Stimulated activated CD8-positive, alpha-beta memory T cell treated with anti-CD3 and anti-CD28 coated beads, Interleukin-15, amount 100 ng/mL, for 48 hours (primary cell): ENCODE measurements at places on chromosomes 2 and 18.

- DNase-seq, result no peak
These were observed 104.7 kb upstream of the CNGA3 start for GRCh38 chr2:98241592-98241991.

- no peak for DNase-seq
These were observed 110.6 kb downstream of the MYCN start for GRCh38 chr2:16050908-16051489.

DNA sequence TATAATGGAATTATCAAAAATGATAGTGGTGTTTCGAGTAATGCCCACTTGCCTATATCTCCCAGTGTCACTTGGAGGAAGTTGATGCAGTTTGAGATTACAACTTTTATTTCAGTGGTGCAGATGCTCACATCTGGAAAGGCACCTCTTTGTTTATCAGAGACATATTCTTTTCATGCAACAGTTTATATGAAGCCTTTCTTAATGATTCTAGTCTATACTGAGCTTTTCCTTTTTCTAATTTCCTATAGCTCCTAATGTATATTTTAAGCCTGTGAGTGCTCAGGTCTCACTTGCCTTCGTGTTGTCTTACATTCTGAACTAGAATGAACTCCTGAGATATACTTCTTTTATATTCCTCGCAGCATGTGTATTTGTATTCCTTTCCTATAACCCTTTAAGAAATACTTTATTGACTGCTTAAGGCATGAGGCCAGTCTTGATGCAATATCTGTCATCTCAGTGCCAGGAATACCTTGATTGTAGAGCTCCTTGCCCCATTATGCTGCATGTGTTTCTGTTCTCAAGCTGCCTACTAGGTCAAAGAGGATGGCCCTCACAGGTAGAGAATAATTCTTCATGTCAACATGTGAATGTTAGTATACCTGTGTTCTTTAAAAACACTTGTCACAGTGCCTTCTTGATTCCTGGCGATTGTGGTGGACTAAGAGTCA, 52.6 kb downstream of the VRK2 start:
- no peak for DNase-seq

- DNase-seq, result no peak
These were observed 73.6 kb downstream of the ST6GAL2 start for GRCh38 chr2:106812383-106812782.

DNA sequence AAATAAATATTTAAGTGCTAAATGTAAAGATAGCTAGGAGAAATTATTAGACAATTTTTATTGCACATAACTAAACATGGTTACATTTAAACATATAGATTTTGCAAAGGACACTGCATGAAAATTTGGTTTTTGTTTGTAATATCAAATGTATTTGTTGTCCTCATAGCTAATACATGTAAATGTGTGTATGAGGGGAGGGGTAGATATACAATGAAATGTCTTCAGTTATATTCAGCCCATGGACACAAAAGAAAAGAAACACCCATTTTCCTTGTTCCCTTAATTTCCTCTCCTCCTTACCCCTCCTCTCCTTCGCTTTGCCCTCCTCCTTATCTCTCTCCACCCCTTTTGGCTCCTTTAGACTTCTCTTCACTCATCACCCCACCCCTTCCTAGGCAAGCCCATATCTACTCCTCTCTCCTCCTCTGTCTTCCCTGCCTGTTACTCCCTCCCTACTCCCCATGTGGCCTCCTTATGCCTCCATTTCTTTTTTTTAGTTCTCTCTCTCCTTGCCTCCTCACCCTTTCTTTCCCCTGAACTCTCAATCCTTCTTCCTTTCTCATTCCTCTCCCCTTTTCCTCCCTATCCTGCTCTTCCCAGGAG, 1.4 kb downstream of the COL3A1 start:
- no peak for DNase-seq

DNA sequence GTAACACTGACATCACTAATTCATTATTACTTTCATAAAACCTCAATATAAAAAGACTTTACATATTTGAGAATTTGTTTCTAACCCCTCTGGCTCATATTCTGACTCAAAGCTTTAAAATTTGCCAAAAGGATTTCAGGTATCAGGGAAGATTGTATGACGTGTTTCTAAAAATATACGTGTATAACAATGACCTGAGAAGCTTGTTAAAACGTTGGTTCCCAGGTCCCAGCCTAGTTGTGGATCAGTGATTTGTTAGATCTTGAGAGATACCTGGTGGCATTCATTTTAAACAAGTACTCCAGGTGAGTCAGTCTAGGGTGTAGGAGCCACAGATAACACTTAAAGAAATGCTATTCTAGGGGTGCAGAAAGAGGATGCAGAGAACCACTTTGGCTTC, 1096.8 kb upstream of the NXPH2 start:
- no peak for DNase-seq

GRCh38 chr2:143254110-143254509, 124.9 kb downstream of the ARHGAP15 start:
- no peak for DNase-seq

DNA sequence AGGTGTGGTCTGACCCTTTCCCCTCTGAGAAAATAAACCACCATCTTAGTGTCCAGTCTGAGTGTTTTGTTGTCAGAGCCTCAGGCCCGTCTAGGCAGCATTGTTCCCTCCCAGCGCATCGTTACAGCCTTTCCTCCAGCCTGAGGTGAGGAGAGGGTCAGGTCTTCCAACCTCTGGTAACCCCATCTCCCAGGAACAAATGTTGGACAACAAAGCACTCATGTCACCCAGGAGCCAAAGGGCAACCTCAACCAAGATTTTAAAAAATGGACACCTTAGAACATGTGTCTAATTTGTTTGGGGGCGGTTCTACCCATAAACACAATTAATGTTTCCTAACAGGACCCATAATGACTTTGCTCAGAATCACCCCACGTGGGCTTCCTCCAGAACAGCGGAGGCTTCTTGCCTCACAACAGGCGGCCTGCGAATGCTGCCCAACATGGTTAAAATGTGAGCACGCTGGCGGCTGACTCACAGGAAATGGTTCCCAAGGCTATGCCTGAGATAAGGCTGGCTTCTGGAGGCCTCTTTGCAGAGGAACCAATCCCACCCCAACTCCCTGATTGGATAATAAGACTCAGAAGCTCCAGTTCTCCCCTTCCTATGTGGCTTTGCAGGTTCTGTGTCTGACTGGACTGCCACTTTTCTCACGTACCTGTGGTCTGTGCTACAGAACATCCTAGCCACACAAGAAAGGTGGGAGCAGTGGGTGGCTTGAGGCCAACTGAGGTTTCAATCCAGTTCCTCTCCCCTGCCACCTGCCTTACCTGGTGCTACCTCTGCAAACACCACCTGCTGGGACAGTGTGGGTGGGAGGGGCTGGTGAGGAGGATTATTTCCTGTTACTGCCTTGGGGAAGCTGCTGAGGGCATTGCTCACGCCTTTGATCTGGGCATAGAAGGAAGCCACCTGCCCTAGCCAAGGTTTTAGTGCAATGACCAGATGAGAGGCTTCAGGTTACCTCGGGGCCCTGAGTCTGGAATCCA, 108.8 kb downstream of the B3GNT2 start:
- peak; percentile 72 for DNase-seq

DNA sequence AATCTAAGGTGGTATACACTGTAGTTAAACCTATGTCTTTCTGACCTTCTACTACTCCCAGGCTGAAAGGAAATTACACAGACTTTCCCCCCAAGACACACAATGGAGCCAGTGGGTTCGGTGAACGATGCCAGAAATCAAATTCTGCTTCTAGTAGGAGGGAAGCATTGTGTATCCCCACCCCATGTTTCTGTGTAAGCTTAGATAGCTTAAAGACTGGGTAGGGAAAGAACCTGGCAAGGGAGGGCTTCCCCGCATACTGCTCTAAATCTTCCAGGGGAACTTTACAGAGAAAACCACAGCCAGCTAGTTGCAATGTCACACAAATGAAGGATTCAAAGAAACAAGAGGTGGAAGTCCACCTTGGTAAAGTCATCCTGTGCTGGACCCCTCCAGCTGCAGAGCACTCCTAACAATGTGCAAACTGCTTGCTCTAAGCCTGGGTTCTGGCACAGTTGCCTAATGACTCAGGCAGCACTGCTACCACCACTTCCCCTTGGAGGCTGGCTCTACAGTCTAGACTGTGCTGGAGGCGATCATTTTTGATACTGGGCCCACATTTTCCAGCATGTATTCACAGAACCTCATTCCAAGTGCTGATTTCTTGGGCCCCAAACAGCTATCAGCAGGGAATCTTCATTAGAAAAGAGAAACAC, 47.5 kb downstream of the TRIB2 start:
- no peak for DNase-seq

DNA sequence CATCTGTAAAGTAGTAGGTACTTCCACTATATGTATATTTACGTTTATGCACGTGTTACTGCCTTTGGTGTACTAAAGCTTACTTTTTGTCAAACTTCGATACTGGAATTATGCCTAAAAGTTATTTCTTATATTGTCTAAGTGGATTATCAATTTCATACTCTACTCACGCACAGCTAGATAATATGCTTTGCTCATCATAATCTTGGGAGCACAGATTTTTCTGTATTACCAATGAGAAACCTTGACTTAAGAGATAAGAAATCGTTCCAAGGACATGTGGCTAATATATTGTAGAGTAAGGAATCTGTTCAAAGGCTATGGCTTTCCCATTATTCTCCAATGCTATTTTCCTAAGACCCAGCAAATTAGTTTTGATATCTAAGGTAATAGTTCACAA, 6.5 kb downstream of the HSPE1 start:
- DNase-seq, result no peak

GRCh38 chr2:194826241-194826640, 830.8 kb upstream of the SLC39A10 start:
- no peak for DNase-seq

DNA sequence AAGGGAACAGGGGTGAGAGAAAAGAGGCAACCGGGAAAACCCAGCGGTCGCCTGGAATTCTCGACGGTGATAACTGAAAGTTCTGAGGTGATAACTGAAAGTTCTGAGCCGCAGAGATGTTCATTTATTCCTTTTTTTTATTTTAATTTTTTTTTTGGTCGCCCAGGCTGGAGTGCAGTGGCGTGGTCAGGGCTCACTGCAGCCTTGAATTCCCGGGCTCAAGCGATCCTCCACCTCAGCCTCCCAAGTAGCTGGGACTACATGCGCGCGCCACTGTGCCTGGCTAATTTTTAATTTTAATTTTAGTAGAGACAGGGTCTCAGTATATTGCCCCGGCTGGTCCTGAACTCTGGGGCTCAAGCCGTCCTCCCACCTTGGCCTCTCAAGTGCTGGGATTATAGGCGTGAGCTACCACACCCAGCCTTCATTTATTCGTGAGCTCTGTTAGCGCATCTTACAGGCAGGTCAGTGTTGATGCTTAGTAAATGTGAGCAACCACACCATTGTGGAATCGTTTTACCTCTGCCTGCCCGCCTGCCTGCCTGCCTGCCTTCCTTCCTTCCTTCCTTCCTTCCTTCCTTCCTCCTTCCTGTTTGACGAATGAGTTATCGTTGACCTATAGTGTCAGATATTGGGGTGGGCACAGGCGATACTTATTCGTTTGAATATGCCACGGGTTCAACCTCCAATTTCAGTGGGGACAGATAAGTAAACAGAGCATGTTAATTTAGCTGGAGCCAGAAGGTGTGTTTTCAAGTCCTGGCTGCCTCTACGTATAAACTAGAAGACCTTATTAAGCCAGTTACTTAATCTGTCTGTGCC, 557 bp upstream of the E2F6 start:
- DNase-seq, result no peak

DNA sequence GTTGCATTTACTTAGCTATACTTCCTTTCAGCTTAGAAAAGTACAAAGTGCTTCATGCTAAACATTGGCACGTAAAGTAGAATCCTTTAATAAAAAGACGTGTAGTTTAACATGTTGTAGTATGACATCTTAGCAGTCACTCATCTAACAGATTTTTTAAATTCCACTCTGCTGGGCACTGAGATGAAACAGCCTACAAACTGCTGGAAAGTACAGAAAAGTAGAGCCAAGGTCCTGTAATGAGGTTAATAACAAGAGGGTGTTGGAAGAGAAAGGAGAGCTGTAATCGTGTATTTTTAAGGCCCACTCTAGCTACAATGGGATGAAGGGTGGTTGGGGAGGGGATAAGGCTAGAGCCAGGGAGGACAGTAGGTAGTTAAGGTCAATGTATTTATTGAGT, 10.7 kb downstream of the CD8A start:
- no peak for DNase-seq

GRCh38 chr18:73752546-73752945, 395.1 kb downstream of the FBXO15 start:
- DNase-seq, result no peak

GRCh38 chr2:63009490-63009889, 41.1 kb upstream of the OTX1 start:
- DNase-seq, result no peak

GRCh38 chr18:34729264-34729663, 19.2 kb downstream of the DTNA start:
- DNase-seq, result no peak

GRCh38 chr2:40559175-40559574, 107.3 kb upstream of the SLC8A1 start:
- no peak for DNase-seq

GRCh38 chr18:49494660-49495059, 7.6 kb upstream of the C18orf32 start:
- no peak for DNase-seq

DNA sequence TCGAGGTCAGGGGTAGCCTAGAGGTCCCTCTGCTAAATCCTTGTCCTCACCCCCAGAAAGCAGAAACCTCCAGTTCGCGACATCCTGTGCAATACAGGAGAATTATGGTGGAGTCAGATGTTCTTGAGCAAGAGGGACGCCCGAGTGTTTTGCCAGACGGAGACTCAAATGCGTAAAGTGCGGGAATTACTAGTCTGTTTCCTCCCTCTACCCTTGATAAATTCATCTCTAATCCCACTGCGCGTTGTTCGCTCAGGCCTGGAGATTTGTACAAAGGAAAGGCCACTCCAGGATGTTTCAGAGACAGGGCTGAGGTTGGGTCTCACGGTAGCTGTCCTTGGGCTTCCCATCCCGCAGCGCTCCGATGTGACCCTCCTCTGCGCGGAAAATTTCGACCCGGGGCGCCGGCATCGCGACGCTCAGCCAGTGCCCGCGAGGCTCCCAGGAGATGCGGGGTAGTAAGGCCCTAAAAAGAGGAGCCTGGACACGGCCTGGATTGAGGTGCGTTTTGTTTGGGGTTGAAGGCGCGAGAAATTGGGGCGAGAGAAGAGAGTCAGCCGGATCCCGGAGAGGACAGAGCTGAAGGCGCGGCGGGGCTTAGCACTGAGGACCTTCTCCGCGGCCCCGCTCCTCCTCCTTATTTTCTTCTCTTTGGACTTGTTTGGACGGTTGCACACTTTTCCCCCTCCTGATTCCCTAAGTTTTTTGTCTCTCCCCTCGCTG, 2.6 kb upstream of the NEUROD1 start:
- no peak for DNase-seq

DNA sequence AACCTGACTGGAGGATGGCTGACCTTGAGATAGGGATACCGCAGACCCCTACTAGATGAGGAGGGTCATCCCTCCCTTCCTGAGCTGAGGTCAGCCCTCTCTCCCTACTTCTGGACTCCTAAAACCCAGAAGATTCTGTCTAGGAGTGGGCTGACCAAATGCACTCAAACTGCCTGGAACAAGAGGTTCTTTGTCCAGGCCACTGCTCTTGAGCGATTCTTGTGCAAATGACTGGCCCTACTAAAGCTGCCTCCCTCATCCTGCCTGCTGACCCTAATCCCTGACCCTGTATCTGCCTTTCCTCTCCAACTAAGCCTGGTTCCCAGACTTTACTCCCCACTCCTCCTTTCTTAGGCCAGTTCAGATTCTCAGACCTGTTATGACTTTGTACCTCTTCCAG, 56.2 kb downstream of the EFR3B start:
- no peak for DNase-seq

GRCh38 chr18:56676639-56677038, 25.5 kb downstream of the WDR7 start:
- DNase-seq, result no peak

- no peak for DNase-seq
These were observed 262.2 kb downstream of the PHLPP1 start for GRCh38 chr18:62977512-62977911.

- DNase-seq, result no peak
These were observed 935.9 kb upstream of the LRATD1 start for GRCh38 chr2:13696601-13697000.
